T-helper 17 cell (primary cell): ENCODE measurements at places on chromosomes 13 and 19. TPM values are rescaled to one million over a fixed set of nuclear protein-coding genes. Genes with fewer than 3 reads are reported as not detected.

DNA sequence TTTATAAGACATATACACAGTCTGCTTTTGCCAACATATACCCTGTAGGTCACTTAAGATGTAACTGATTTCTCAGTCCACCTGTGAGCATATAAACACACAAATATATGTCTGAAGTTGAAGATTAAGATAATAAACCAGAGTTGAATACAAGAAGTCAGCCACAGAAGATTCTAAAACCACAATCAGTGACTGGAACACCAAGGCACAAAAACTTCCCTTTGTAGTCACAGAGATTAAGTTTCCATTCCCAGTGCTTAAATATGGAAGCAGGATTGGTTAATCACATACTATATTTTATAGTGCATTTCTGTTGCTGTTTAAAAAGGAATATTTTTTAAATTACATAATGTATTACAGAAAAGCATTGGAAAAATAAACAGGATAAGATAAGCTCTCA lies 39.9 kb downstream of the MTMR6 start:
- H3K36me3 ChIP-seq = peaks cover 7% of the 10 kb centered on the region
- H3K4me3 ChIP-seq = no peak overlapping the region
- no peaks in the 10 kb centered on the region for H3K27me3 ChIP-seq
- no peak overlapping the region for H3K27ac ChIP-seq
- peaks cover 2% of the 10 kb centered on the region for H3K4me1 ChIP-seq

- no peak overlapping the region for H3K27ac ChIP-seq
- H3K36me3 ChIP-seq = no peaks in the 10 kb centered on the region
- no peaks in the 10 kb centered on the region for H3K4me1 ChIP-seq
- H3K27me3 ChIP-seq = no peaks in the 10 kb centered on the region
- no peak overlapping the region for H3K4me3 ChIP-seq
- no peak for DNase-seq
Observed at GRCh38 chr13:54183728-54184127, 1155.1 kb downstream of the OLFM4 start.

- no peaks in the 10 kb centered on the region for H3K27me3 ChIP-seq
- H3K4me3 ChIP-seq = no peak overlapping the region
- no peak for DNase-seq
- peaks cover 13% of the 10 kb centered on the region for H3K4me1 ChIP-seq
Observed at GRCh38 chr19:2511570-2511969, 35.6 kb downstream of the GADD45B start.

GRCh38 chr13:110326263-110326904 lies 19.3 kb downstream of the COL4A2 start:
- no peak overlapping the region for H3K4me3 ChIP-seq
- peaks cover 76% of the 10 kb centered on the region for H3K27me3 ChIP-seq
- no peaks in the 10 kb centered on the region for H3K4me1 ChIP-seq
- H3K36me3 ChIP-seq = no peaks in the 10 kb centered on the region

The CYP2S1 gene
- 1.1 TPM for total RNA-seq
